ENCODE measurements at places on chromosomes 1 and 21.

DNA sequence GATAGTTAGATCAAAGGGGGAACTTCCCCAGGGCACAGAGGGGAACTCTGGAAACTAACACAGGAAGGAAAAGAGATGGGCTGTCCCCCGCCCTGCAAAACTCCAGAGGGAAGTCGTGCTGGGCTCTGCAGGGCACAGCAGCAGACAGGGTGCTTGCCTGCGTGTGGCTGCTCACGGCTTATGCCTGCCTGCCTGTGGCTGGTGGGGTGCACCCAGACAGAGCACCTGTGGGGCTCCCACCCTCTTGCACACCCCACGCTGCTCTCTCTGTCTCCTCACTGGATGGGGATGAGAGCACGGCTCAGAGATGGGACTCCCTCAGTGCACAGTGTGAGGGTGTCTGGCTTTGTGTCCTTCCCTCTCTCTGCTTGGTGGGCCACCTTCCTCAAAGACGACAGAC lies 13.5 kb upstream of the ETV3L start:
- DNase-seq = no peak

DNA sequence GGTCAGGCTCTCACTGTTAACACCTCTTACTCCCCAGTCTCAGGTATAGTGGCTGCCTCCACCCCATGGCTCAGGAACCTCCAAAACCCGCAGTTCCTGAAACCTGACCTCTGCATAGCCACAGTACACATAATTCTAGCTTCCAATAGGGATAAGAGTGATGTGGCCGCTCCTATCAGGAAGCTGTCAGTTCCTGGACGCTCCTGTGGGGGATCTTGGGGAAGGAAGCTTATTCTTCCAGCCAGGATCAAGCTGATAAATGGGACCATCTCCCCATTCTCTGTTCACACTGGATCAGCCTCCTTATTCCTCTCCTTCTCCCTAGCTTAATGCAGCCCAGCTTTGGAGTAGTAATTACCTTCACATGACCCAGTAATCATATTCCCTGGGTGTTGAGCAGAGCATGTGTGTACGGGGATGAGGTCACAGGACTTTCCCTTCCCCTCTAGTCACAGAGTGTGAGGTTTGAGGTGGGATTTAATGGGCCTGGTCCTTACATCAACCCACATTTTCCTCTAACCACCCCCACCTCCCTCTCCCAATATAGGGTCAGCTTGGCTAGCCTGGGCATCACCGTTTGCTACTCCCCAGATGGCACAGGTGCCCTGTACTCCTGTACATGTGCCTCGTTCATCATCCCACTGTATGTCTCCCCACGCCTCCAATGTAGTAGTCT lies 7.0 kb upstream of the POU3F1 start:
- no peak for DNase-seq

DNA sequence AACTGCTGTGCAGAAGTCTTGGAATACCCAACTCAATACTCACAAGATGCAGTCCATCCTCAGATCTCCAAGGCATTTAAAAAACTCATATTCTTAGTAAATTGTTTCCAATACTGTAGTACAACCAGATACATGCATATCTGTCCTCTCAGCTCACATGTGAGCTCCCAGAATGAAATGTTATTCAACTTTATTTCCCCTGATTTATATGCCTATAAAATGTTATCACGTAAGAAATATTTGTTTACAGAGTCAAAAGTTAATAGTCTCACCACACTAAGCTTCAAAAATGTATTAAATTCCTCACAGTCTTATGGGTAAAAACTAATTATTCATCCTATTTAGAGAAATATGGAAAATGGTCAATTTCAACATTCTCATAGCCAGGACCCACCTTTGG lies 56.6 kb downstream of the LTN1 start:
- DNase-seq = no peak

- no peak for DNase-seq
Measured at GRCh38 chr1:152533327-152533938, 19.2 kb downstream of the CRCT1 start.

DNA sequence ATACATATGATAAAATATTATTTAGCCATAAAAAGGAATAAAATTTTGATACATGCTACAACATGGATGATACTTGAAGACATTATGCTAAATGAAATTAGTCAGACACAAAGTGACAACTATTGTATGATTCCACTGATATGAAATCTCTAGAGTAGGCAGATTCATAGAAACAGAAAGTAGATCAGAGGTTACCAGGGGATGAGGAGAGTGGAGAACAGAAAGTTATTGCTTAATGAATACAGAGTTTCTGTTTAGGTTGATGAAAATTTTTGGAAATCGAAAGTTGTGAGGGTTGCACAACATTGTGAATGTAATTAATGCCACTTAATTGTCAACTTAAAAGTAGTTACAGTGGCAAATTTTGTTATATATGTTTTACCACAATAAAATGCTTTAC lies 315.7 kb upstream of the USP25 start:
- DNase-seq = no peak

DNA sequence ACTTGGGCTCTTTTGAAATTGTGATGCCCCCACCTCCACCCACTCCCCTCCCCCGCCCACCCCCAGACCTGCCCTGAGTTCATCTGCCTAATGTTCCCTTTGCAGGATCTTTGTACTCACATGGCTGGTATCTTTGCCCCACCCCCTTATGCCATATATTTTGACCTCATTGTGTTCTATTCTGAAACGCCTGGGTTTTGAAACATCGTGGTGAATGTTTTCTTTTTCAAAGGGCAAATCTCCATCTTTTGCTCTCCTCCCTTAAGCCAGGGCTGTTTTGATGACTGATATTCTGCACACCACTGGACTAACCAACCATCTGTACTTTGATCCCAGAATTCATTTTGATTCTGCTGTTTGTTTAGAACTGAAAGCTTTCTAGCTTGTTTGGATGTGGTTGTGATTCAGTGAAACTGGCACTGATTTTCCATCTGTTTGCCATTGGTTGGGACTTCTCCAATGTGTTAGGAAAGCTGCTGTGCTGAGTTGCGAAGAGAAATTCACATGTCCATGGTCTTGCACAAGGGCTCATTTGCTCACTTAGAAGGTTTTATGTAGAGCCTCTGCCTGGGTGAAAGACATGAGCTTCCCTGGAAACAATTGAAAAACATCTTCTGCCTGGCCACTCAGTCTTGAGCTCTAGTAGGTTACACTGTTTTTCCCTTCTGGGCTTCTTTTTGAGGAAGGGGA lies 16.5 kb downstream of the SMAP2 start:
- no peak for DNase-seq

- no peak for DNase-seq
Measured at GRCh38 chr1:195516036-195516435, 1092.2 kb downstream of the KCNT2 start.

DNA sequence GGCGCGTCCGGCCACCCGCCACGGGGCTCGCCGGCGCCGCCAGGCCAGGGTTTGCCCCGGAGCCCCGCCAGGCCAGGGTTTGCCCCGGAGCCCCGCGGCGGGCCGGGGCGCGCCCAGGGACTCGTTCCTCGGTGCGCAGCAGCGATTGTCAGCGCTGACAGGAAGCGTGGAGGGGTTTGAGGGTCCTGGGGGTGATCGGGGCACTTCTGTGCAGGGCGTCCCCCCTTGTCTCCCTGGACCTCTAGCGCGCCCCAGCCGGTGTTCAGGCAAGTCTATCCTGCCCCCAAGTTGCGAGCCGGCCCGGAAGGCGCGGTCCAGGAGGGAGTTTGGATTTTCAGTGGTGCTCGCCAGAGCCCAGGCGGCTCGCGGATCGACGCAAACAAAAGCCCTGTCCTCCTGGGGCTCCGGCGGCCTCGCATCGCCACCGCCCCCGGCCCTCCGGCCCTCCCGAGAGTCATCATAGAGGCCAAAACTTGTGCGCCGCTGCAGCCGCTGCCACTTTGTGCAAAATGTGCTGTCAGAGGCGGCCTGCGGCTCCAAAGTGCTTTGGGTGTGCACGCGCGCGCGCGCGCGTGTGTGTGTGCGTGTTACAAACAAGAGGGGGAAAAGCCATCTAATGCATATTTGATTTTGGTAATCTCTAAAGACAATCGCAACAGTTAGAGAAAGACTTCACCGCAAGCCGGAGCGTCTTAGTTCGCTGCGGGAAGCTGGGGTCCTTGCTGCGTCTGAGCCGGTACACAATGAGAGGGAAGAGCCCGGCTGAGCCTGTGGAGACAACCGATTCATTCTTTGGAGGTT lies 1.0 kb downstream of the ROR1 start:
- DNase-seq = peak; percentile 59

- no peak for DNase-seq
Measured at GRCh38 chr1:96236156-96236739, 485.3 kb upstream of the PTBP2 start.

DNA sequence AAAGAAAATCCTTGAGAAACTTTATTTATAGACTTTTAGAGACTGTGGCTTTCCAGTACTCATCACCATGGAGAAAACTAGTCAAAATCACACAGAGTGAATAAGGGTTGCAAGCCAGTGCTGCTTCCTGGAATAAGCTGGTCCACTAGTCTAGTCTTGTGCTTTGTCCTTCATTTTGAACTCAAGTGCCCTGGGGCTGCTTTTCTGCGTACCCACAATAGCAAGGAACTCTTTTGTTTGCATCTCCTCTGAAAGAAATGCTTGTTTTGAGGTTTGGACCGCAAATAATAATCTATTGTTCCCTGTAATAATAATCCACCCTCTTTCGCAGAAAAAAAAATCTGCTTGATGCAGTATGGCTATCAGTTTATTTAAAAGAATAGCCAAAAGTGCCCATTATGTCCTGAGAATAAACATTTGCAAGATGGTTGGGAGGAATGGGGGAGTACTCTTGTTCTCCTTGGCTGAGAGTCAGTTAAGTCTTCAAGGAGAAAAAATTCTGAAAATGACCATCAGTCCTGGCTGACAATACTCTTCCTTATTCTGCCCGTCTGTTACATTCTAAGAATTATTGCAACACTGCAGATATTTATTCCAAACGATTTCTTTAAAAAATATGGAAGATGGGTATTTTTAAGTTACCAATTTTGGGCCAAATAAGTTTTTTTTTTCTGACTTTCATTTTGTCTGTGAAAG lies 41.9 kb downstream of the MPZL1 start:
- DNase-seq = no peak

DNA sequence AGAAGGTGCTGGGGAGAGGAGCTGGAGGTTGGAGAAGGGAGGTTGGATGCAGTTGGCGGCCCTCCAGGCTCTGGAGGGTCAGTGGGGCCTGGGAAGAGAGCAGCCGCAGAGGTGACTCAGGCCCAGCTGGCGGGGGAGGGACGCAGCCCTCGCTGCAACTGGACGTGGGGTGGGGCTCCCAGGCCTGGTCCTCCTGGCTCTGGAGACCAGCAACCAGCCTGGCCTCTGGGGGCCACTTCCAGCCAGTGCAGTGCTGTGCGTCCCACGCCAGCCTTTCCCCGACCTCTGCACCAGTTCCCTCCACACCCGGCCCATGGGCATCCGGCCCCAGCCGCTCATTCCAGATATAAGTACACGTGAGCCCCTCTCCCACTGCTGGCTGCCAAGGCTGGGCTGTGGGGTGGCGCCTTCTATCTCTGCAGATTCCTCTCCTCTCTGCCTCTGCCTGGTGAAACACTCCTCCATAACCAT lies 38.0 kb upstream of the COL18A1 start:
- DNase-seq = no peak

DNA sequence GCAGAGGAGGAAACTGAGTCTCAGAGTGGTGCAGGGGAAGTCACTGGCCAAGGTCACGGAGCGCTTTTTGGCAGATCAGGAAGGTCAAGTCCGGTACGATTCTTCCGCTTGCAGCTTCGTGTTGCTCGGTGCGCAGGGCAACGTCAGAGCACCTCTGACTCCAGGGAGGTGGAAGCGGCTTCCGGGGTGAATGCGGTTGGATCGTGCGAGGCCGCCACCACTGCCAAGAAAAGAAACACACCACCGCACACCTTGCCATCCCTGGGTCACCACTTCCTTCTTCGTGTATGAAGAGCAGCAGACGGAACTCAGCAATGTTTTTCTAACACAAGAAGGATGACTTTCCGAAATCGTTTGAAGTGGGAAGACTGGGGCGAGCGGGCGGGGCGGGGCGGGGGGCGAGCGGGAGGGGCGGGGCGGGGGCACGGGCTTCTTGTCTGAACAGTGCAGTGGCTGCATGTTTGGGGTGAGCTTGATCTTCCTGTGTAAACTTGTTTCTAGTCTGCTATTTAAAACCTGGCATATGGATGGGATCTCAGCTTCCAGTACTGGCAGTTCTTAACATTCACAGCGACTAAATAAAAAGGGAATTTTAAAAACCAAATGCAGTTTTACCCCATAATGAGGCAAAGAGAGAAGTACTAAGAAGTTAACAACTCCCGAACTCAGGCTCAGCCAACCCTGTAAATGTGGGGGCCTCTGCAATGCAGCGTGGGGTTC lies 300.0 kb downstream of the RRAGC start:
- DNase-seq = peak; percentile 78

DNA sequence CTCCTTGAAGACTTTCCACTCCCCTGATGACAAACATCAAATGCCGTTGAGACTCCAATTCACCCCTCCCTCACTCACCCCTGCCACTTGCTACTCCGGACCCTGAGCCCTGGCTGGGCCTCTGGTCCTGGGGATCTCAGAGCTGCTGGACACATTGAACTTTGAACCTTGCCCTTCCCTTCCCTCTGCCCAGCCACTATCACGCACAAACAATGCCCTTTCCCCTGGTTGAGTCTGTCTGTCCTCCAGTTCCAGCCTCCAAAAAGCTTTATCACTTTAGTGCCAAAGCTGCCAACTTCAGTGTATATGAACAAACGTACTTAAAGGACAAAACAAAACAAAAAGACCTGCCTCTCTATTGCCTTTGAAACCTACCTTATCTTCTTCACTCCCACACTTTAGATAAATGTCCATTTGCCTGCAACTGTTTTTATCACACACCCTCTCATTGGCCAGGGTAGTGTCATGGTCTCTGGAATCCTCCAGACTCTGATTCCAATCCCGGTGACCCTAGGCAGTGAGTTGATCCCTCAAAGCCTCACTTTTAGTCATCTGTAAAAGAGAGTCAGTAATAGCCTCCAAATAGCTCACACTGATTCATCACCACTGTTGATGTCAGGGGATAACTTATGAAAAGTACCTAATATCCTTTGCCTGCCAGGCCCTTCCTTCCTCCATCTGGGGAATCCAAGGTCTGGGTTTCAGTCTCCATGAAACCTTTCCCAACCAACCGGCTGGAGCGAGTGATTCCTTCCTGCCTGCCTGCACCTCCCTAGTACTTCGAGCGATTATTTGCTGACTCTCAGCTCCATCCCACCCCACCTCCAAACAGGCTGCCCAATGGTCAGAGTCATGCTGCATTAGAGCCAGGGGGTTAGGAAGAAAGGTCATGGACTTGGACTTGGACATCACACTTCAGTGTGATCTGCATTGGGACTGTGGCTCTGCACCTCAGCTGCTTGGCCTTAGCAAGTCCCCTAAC lies 15.9 kb upstream of the SPOCD1 start:
- DNase-seq = no peak

- no peak for DNase-seq
Measured at GRCh38 chr1:101190441-101190840, 46.4 kb upstream of the S1PR1 start.
